Progenitor cell of endocrine pancreas (in vitro differentiated cells): ENCODE measurements at places on chromosomes 16 and 17. TPM values are rescaled to one million over a fixed set of nuclear protein-coding genes. Genes with fewer than 3 reads are reported as not detected.

The ST6GALNAC2 gene
- 0.62 and 1.2 TPM in 2 replicates for total RNA-seq

DNA sequence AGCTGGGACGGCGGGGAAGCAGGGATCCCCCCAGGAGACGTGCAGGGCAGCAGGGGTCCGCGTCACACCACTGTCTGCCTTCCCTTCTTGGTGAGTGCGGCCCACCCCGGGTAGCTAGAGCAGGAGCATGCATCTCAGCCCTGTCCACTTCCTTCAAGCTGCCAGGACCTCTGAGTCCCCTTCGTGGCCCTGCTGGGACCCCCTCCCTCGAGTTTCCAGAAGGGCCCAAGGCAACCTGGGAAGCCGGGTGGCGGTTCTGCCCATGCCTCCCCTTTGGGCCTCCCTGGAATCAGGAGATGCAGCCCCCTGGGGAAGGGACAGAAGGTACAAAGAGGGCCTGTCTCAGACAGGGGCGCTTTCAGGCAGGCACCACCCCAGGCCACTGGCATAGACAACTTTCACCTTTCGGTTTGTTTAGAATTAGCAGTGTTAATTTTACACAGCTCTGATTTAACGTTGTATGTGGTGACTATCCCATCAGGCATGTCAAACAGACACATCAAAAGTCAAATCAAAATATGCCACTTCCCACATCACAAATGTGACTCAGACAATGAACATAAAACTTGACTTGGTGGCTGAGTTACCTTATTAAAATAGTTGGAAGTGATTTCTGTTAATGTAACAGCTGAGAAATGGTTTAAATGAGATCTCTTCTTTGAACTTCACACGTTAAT is 94.5 kb upstream of the METRNL start:
- H3K4me3 ChIP-seq: no peak overlapping the region
- H3K36me3 ChIP-seq: peaks cover 9% of the 10 kb centered on the region
- peaks cover 8% of the 10 kb centered on the region for H3K4me1 ChIP-seq
- H3K27me3 ChIP-seq: no peaks in the 10 kb centered on the region

DNA sequence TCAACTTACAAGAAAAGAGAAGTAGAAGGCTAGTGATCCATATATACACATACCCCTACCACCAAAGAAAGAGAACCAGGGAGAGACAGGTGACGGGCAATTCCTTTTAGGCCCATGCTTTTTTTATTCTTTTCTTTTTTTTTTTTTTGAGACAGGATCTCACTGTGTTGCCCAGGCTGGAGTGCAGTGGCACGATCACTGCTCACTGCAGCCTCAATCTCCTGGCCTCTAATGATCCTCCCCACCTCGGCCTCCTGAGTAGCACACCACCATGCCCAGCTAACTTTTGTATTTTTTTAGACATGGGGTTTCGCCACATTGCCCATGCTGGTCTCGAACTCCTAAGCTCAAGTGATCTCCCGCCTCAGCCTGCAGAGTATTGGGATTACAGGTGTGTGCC is 4.8 kb downstream of the HSPB9 start:
- no peak overlapping the region for H3K27ac ChIP-seq
- H3K36me3 ChIP-seq: peaks cover 11% of the 10 kb centered on the region
- H3K4me3 ChIP-seq: no peak overlapping the region
- H3K4me1 ChIP-seq: peaks cover 9% of the 10 kb centered on the region
- no peak for DNase-seq

The CLDN6 gene
- total RNA-seq: 563 and 578 TPM in 2 replicates

The DHX38 gene
- total RNA-seq: 79.6 and 81.7 TPM in 2 replicates

The PDILT gene
- total RNA-seq: not detected in 2 replicates

The KCNJ12 gene
- total RNA-seq: 0.10 and 0.29 TPM in 2 replicates

The CCL5 gene
- not detected in 2 replicates for total RNA-seq
